Heart left ventricle (tissue), 16 donors: ENCODE measurements at places on chromosomes 4 and X.

DNA sequence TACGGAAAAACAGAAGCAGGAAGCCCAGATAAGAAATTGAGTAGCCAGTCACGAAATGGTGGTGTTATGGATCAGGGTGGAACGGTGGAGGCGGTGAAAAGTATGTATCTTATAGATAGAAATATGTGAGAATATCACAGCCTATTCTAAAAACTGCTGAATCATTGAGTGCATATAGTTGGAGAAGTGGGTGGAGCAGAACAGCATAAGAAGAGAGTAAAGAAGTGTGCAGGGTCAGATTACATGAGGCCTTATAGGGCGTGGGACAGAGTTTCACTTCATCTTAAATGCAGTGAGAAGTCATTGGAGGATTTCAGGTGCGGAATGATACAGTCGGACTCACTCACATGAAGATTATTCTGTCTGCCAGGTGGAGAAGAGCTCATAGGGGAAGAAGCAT lies 293.1 kb downstream of the TRIML1 start:
- DNase-seq: no peak

DNA sequence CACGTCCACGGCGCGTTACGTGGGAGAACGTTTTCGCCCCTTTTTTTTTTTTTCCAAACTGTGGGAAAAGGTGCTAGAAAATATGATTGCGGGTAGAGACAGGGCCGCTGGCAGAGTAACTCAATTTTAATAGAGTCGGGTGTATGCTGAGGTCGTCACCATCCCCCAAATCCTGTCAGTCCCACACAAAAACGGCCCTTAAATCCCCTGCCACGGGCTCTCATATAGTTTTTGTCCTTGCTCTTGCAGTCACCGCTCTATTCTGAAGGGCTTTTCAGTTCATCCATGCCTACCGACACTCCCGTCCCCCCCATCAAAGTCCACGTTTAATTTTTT lies 796 bp upstream of the MED14 start:
- no peak for DNase-seq

DNA sequence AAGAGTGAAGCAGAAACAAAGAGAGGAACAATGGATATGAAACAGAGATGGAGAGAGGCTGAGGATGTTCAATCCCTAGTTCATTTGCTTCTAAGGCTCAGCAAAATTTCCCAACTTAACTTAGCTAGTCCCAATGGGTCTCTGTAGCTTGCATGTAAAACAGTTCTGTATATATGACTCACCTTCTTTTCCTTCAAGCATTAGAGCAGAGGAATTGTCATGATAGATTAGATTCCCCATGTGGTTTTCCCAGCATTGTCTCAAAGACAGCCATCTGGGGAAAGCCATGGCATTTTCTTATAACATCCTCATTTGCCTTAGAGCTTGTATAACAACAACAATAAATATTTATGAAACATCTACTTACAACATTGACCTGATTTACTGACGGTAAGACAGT lies 93.9 kb upstream of the GATB start:
- no peak for DNase-seq

GRCh38 chr4:177582992-177583391 lies 140.8 kb upstream of the AGA start:
- no peak for DNase-seq

GRCh38 chrX:151984902-151985301 lies 10.4 kb upstream of the GABRE start:
- DNase-seq: no peak

- DNase-seq: no peak
These were observed 375.3 kb downstream of the IDS start for GRCh38 chrX:149129767-149130166.

DNA sequence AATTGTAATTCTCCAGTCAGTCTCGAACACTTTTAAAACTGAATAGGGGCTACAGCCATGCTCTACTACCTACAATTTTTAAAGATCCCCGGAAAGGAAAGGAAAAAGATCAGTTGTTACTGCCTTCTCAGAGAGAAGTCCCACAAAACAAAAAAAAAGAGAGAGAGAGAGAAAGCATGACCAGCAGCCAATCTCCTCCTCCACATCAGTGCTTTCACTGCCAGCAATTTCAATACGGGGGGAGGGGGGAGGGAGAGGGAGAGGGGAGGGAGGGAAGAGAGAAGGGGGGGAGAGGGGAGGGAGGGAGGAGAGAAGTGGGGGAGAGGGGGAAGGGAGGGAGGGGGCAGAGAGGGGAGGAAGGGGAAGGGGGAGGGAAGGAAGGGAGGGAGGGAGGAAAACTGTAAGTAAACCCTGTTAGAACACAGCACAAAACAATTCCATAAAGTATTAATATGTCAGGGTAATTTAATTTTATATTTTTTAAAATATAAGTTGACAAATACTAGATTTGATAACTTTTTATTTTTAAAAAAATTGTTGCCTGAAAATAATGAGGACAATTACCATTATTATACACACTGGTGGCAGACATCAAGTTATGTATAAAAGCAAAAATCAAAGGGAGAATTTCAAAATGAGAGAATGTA lies 108.0 kb downstream of the LRBA start:
- DNase-seq: peak; percentile 8

DNA sequence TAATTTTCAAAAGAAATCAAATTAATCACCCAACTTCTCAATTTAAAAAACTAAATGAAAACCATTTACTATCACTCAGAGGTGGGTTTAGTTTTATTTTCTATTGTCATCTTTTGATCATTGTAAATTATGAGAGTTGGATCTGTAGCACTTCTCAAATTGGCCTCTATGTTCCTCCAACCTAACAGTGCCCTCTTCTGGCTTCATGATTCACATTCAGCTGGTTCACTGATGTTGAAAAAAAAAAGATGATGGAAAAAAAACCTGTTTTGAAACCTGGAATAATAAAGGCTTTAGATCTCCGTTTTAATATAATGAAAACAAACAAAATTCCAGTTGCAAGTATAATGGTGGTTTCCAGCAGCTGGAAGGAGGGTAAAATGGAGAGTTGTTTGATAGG lies 2.4 kb upstream of the NBDY start:
- no peak for DNase-seq

- peak; percentile 86 for DNase-seq
These were observed 11.9 kb downstream of the G6PD start for GRCh38 chrX:154534526-154535322.

DNA sequence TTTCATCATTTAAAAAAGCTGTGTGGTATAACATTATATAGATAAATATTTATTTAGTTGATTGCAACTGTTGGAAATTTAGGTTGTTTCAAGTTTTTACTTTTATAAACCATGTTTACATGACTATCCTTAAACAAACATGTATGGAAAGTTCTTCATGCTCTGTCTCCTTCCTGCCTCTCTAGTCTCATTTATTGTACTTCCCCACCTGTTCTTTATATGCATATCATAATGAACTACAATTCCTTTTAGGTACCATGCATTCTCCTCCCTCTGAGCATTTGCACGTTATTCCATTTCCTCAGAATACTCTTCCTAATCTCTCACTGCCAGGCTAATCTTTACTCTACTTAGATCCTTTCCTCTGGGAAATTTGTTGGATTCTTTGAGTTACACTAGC lies 16.9 kb upstream of the ADH6 start:
- DNase-seq: no peak

DNA sequence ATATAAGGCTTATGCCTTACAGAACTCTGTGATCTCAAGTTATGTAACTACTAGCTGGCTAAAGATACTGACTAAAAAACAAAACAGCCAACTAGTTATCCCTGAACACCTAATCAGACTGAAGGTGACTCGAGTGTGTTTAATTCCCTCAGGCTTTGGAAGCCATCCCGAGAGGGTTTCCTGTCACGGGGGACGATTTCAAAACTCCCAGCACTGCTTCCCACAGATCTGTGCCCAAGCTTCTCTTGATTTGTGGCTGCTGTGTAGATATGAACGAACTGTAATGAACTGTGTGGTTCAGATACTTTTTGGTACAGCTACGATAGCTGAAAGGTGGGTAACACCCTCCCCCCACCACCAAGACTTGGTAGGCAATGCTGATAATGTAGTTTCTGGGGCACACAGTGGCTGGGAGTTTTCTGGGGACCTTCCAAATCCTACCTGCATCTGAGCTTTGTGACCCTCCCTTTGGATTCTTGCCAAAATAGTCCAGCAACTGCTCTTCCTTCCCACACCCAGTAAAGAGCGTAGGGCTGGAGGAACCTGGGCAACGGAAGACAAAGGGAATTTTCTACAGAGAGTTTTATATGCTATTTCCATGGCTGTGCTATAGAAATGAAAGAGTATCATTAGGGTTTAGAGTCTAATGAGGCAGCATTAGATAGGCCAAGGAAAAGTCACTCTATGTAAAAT lies 148.8 kb downstream of the MGST2 start:
- DNase-seq: no peak

DNA sequence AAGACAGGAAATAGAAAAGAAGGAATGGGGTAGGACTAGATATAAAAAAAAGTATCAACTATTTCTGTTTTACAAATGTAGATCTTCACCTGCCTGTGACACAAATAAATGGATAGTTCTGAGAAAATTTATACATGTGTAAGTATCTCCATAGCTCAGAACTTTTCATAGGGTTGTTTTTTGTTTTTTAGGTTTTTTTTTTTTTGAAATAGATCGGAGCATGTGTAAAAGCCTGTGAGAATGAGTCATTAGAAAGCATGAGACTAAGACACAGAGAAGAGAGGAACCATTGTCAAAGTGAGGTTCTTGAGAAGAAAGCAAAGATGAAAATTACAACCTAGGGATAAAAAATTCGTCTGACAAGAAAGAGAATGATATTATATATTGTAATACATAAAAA lies 481.6 kb downstream of the PABPC4L start:
- no peak for DNase-seq

DNA sequence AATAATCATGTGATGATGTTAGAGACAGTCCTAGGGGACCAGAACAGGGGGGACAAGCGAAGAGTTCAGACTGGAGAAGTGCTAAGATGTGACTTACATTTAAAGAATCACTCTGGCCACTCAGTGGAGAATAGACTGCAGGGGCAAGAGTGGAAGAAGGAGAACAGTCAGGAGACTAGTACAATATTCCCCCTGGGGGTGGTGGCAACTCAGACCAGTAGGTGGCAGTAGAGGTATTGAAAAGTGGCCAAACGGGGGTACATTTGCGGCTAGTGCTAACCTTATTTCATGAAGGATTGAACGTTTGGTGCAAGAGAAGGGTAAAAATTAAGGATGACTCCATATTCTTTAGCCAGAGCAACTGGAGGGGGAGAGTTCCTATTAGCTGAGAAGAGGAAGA lies 2.7 kb upstream of the BMX start:
- DNase-seq: no peak

DNA sequence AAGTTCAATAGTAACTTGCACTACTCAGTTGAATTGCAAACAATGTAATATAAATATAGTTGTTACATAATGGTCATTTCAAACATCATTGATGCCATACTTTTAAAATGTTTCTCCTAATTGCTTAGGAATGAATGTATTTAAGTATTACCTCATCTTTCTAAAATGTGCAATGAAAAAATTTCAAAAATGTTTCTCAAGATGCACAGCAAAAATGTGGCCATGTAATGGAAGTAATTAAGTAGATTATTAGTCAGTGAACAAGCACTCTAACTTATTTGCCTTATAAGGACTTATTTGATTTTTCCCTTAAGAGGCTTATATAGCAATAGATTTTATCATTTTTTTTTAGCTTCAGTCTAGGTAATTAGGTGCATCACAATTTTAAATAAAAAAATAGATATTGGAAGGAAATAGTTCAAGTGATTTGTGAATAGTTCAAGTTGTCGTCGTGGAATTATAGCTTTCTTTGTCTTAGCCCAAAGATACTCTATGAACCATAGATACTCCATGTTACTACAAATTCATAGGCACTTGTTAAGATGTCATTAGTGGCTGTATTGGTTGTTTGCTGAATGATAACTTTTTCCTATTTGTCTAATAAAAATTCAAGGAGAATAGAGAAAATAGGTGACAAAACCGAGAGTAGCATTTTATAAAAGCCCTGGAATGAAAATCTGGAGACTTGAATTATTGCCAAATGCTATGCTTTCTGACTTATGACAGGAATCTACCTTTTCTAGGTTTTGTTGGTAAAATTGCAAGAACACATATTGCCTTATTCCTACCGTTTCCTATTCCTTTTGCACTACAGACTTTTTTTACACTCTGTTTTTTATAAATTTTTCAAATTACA lies 118.5 kb downstream of the TLL1 start:
- no peak for DNase-seq

GRCh38 chr4:151408380-151408629 lies 671 bp upstream of the FHIP1A start:
- DNase-seq: no peak

DNA sequence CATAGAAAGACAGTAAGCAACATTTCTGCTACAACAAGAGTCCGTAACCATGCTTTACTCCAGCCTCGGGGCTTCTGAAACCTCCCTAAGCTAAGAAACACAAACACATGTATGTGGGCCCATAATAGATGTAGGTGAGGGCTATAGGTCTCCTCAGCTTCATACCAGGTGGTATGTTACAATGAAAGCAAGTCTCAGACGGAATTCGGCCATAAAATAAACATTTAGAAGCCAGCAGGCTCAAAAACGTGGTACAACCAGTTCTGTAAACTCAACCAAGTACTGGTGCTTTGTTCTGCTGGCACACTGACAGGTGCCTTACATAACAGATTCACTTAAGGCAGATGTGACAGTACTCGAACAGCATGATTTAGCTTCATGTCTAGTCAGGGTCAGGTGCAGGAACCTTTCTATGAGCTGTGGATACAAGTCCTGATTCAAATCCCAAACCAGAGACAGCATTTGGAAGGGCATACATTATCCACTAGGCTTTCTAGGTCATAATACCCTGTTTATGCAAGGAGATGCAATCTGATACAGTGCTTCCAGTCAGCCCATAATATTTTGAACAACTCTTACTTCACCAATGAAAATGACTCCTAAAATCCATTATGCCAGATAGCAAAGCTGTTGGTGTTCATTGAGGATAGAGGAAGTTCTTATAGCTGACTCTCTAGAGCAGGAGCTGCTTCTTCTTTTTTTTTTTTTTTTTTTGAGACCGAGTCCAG lies 113.8 kb upstream of the ENPP6 start:
- DNase-seq: no peak

- no peak for DNase-seq
These were observed 62.2 kb downstream of the EVC start for GRCh38 chr4:5773271-5773555.

- DNase-seq: no peak
These were observed 242.4 kb downstream of the NDST4 start for GRCh38 chr4:114870987-114871386.

DNA sequence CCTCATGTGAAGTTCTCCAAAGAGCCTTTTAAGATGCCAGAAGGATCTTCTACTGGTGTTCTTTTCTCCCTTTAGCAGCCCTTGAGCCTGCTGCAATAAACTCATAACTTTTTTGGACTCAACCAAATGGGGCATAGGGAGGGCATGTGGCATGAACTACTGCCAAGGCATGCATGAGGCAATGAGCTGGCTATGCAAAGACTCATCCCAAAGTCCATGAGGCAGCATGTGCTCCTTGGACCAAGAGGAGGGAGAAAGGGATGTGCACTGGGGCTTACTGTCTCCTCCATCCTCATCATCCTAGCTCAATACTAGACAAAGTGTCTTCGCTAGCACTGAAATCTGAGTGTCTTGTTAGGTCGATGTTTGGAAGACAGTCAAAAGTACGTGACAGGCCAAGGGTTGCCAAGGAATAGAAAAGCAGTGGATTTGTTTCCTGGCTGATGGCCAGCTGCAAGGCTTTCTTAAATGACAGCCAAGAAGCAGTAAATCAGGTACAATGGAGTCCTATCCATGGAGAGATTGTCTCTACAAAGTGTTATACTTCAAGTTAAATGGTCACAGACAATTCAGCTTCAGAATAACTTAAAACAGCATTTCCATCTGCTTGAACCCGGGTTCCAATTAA lies 44.5 kb upstream of the ATXN3L start:
- no peak for DNase-seq
